ENCODE measurements at places on chromosomes 6 and 20. TPM values are rescaled to one million over a fixed set of nuclear protein-coding genes. Genes with fewer than 3 reads are reported as not detected.

- H3K4me1 ChIP-seq = no peaks in the 10 kb centered on the region
- no peaks in the 10 kb centered on the region for H3K36me3 ChIP-seq
- H3K27ac ChIP-seq = no peak overlapping the region
- no peaks in the 10 kb centered on the region for H3K27me3 ChIP-seq
- H3K4me3 ChIP-seq = no peak overlapping the region
- no peak for DNase-seq
Observed at GRCh38 chr20:61662226-61662967, 403.3 kb downstream of the TAF4 start.

DNA sequence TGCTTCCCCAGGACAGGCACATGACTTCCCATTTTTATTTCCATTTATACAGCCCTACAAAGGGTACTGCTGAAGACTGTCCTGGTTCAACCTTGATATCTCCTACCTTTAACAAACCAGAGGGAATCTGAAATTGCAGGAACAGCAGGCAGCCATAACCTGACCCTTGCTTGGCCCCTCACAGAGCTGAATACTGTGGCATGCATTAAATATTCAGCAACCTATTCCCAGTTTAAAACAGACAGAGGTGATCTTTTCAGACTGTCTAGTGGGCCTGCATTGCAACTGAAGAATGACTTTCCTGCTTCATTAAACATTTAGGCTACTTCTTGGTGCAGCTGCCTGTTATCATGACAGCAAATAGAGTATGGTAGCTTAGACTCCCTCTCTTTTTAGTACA lies 76.8 kb upstream of the POPDC3 start:
- H3K4me3 ChIP-seq = no peak overlapping the region
- peaks cover 4% of the 10 kb centered on the region for H3K27me3 ChIP-seq
- H3K4me1 ChIP-seq = no peaks in the 10 kb centered on the region
- no peaks in the 10 kb centered on the region for H3K36me3 ChIP-seq

The FOXS1 gene
- not detected for total RNA-seq

The NKX2-4 gene
- not detected for total RNA-seq

Data from CD4-positive, CD25-positive, alpha-beta regulatory T cell (primary cell).